Midbrain (tissue), 1 donor: ENCODE measurements at places on chromosomes 6 and 20.

DNA sequence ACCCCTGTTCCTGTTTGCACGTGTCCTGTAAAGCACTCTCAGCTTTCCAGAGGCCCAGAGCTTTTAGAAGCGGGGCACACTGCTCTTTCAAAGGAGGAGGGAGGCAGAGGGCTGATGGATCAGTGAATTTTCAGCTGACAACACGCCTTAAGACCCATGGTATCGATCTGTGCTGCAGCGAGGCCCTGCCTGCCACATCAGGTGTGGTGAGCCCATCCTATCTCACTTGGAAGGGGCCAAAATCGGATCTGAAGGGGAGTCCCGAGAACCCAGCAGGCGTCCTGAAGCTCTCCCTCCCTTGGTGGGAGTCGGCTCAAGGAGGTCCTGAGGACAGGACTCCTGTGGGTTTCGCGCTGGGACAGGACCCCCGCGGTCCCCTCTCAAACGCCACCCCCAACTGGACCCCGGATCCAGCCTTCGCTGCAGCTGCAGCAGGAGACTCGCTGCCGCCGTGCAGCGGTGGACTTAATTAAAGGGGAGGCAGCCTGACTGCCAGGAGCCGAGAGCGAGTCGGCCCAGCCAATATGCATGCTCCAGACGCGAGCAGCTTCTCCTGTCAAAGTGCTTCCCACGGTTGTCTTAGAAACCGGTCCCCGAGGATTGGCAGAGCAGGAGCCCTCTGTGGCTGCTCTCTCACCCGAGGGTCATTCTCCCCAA, 580.0 kb upstream of the ZNF337 start:
- DNase-seq, result no peak

DNA sequence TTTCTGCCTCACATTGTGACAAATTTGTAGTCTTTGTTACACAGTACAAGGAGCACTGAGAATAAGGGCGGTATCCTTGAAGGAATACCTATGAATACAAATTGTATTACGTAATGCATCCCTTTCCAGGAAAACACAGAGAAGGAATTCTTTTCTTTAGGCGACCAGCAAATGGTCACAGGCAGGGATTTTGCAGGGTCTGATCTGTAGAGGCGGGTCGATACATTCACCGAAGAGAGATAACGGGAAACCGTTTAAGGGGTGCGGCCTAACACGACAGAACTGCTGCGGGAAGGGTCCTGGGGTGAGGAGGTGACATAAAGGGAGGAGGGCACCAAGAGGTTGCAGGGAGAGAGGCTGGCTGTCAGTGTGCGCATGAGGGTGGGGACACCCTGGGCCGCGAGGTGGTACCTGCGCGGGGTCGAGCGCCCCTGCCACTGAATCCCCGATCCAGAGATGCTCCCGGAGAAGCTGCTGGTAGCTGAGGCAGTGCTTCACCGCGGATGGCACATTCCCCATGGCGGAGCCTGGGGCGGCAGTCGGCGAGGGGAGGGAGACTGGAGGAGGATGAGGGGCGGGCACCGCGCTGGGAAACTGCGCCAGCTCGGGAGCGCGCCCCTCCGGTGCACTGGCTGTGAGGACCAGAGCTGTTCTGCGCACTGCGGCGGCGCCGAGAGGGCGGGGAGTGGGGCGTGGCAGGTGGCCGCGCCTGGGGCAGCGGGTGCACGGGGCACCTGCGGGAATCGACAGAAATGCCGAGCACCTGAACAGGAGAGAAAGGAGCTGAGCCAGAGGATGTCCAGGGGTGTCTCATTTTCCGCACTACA, at the start of gene HMGCLL1:
Gene HMGCLL1 (minus strand): TSS at position 656 of the 827 bp plus-strand sequence. CDS start 137 bp downstream, at position 519.
- DNase-seq, result peak; percentile 60

- DNase-seq, result no peak
Measured at GRCh38 chr20:45432294-45432693, 16.4 kb downstream of the PIGT start.

GRCh38 chr20:47847884-47848485, 62.7 kb upstream of the SULF2 start:
- DNase-seq, result no peak

GRCh38 chr6:136503303-136504029, 46.8 kb downstream of the MAP7 start:
- no peak for DNase-seq
